ENCODE measurements at places on chromosomes 4 and X. TPM values are rescaled to one million over a fixed set of nuclear protein-coding genes. Genes with fewer than 3 reads are reported as not detected.

AMTN gene
- not detected for total RNA-seq

CLNK gene
- not detected for total RNA-seq

GRCh38 chr4:152682143-152682941 lies 2.5 kb upstream of the TMEM154 start:
- DNase-seq, result no peak

DNA sequence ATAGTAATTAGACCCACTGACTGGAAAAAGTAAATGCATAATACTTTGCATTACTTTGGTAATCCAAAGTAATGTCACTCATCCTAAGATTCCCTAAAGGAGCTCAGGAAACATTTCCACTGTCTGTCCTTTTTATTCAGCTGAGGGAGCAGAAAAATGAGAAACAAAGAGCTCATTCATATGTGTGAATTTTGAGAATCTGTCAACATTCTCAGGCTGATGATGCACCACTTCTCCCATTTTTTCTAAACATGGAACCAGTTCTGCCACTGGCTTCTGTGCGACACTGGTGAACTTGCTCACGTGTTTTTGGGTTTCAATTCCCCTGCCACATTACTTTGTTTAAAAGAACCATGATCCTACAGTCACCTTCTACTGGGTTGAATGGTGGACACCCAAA lies 28.4 kb upstream of the ADH7 start:
- DNase-seq, result no peak

DNA sequence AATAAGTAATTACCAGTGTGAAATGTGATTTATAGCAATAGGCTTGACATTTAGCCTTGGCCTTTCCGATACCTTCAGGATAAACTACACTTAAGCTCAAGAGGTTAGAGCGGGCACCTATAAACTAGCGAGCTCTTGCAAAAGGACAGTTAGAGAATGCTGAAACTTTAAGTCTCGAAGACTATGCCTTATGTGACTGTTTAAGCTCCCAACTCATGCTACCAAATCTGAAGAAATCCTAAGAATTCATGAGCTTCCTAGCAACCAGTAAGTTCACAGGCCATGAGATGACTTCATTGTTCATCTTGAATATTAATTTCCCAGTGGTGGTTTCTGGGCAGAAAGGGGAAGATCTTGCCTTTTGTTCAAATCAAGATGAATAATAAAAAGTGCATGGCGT lies 4.7 kb downstream of the STOX2 start:
- no peak for DNase-seq

DNA sequence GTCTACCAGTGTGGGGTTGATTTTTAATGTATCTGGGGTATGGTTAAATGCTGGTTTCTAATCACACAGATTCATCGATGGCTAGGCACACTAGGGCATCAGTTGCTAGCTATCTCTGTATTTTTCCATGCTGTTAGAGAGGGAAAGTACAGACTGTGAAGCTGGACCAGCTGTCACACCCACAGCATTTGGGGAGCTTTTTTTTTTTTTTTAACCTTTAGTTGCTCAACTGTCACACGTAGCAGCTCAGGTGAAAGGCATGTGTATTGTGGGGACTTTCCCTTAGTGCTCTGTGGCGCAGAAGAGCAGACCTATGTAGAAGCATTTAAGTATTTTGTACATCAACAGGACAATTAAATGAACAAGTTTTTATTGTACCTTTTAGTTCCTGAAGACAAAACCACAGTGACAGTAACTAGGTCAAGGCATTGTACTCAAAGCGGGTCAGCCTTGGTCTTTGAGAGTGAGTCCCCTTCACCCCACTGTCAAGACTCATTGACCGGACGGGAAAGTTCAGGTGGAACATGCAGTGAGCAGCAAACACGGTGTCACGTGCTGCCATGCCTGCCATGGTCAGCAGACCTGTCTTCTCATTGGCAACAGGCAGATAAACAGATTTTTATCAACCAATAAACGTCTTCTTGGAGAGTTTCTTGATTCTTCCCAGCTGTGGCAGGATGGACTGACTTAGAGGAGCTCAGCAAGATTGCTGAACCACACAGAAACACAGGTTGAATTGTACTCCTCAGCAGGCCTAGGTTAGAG lies 65.3 kb downstream of the CASP3 start:
- no peak for DNase-seq

All from GM23338 (cell line).